ENCODE measurements at places on chromosomes 3 and 15.

- no peak for DNase-seq
These were observed 44.9 kb upstream of the TSEN2 start for GRCh38 chr3:12439161-12439940.

DNA sequence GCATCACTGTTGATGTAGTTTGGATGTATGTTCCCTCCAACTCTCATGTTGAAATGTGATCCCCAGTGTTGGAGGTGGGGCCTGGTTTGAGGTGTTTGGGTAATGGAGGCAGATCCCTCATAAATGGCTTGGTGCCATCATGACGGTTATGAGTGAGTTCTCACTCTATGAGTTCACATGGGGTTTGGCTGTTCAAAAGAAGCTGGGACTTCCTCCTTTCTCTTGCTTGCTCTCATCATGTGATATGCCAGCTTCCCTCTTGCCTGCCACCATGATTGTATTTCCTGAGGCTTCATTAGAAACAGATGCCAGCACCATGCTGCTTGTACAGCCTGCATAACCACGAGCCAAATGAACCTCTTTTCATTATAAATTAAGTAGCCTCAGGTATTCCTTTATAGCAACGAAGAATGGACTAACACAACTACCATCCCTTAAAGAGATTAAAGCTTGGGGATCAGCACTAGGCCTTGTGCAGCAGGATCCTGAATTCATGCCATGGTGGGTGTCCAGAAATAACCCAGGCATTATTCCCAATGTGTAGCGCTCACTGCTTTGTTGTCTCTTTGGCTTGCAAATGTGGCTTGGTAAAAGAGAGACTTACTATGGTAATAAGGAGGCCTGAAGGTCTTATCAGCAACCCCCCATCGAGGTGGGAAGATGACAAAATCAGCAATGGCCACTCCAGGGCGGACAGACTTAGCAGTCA lies 41.9 kb downstream of the NDUFB4 start:
- no peak for DNase-seq

GRCh38 chr3:174737966-174738365 lies 121.2 kb upstream of the NAALADL2 start:
- no peak for DNase-seq

- DNase-seq, result no peak
These were observed 72.3 kb downstream of the PIAS1 start for GRCh38 chr15:68126396-68126795.

DNA sequence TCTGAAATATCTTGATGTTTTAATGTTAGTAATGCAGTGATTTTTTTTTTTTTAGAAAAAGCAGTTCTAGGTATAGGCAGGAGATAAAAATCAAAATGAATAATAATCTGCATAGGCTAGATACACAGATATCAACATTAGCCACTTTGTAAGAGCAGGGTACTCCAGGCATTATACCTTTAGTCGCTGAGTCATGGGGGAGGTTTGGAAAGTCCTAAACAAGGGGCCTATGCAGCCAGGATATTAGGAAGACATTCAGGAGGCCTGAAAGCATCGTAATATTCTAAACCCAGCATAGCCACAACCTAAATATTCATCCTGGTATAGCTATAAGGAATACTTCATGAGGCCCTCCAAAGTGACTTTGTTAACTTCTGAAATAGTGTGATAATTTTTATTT lies 258.1 kb upstream of the NECTIN3 start:
- DNase-seq, result no peak

DNA sequence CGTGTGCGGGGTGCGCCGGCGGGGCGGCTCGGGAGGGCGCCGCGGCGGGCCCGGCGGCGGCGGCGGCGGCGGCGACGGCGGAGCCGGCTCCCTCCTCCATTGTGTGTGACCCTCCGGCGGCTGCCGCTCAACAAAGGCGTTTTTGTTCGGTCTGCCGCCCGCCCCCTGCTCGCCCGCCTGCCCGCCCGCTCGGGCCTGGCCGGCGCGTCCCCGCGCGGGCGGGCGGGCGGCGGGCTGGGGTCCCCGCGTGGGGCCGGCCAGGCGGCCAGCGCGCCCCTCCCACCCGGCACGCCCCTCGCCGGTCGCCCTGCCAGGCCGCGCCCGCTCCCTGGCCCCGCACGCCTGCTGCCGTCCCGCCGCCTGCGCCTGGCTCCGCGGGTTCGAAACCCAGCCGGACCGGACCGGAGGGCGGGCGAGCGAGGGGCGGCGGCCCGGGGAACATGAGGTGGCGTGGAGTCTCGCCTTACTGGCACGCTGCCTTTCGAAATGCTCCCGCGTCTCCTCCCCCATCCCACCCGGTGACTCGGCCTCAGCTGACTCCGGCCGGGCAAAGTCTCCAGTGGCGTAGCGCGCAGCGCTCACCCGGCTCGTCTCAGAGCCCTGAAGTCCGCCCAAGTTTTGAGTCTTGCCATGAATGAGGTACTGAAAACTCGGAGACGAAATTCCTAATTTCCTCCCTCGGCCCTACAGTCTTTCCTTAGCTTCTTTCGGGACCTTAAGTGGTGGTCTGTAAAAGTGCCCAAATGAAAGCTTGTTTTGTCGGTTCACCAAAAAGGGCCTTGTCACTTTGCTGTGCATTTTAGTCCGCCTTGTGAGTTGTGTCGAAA lies 588 bp downstream of the MAPK6 start:
- peak; percentile 51 for DNase-seq

- no peak for DNase-seq
These were observed 61.0 kb downstream of the KLF13 start for GRCh38 chr15:31387479-31388118.

DNA sequence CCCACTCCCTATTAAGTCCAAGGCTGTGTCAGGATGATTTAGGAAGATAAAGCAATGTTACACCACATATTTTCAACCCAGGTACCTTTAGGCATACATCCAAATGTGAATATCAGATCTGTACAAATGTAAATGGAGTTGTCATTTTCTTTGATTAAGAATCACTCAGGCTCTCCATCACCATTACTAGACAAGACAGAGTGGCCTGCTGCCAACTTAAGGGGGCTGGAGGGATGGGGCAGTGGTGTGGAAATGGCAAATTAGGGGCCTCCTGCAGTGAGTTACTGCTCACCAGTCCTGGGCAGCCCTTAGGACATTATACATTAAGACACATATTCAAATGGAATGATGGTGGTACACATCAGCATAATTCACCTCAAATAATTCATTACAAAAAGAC lies 211.0 kb downstream of the TNIK start:
- no peak for DNase-seq

DNA sequence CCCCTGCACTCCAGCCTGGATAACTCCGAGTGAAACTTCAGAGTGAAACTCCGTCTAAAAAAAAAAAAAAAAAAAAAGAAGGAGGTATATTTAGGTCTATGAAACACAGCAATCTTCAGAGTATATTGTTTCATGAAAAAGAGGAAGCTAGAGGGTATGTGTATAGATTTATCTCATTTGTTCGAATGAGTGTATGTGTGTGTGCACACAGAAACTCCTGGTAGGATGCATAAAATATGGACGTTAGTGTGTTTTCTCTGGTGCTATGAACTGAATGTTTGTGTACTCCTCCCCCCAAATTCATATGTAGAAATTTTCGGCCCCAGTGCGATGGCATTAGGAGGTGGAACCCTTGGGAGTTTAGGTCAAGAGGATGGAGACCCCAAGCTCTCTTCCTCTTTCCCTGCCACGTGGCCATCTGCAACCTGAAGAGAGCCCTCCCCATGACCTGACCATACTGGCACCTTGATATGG lies 98.6 kb upstream of the KLF13 start:
- DNase-seq, result no peak

DNA sequence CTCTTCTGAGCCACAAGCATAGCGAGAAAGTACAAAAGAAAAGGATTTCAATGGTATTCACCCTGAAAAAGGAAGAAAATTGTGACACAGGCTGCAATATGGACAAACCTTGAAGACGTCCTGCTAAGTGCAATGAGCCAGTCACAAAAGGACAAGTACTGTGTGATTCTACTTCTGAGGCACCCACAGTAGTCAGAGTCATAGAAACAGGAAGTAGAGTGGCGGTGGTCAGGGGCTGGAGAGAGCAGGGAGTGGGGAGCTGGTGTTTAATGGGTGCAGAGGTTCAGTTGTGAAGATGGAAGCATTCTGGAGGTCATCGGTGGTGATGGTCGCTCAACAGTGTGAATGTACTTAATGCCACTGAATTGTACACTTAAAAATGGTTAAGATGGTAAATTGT lies 180.5 kb downstream of the APBA2 start:
- no peak for DNase-seq

DNA sequence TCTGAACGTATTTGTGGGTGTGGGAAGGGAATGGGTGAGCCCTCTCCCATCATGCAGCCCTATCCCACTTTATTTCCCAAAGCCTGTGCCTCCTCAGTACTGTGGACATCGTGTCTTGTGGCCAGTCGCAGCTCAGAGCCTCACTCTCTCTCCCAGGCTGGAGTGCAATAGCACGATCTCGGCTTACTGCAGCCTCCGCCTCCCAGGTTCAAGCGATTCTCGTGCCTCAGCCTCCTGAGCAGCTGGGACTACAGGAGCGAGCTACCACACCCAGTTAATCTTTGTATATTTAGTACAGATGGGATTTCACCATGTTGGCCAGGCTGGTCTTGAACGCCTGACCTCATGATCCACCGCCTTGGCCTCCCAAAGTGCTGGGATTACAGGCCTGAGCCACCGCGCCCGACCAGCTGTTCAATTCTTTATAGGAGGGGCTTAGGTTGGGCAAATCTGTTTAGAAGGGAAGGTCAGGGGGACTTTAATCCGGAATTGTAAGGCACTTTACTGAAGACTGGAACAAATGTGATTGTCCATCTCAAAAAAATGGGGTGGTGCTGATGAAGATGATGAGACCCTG lies 42.7 kb upstream of the BDH1 start:
- DNase-seq, result no peak

DNA sequence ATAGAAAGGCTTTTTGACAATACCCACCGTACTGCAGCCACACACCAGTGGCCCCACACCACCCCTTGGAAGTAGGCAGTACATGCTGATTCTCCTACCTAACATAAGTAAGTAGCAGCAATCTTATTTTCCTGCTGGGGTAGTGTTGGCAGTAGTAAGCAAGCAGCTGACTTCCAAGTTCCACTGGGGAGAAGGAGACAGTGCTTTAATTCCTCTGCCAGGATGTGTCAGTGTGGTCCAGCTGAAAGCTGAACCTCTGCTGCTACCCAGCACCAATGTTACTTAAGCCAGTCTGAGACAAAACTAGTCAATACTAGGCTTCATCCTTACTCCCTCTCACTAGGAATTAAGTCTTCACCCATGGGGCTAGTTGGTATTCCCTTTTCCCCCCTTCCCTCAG lies 74.7 kb downstream of the DZIP3 start:
- no peak for DNase-seq

DNA sequence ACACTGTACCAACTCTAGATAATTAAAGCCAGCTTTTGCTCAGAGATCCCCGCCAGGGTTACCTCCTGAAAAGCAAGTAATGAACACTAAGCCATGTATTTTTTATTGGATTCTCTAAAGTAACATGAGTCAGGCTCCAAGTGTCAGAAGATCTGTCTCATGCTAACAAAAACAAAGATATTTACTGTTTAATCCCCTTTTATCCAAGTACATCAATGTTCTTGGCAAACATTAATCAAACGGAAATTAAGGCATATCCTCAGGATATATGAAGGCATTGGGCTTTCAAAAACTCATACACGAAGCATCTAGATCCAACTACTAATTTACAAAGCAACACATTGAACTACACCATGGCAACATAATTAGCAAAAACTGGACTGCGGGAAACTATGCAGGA lies 37.2 kb downstream of the MYO5A start:
- DNase-seq, result no peak

DNA sequence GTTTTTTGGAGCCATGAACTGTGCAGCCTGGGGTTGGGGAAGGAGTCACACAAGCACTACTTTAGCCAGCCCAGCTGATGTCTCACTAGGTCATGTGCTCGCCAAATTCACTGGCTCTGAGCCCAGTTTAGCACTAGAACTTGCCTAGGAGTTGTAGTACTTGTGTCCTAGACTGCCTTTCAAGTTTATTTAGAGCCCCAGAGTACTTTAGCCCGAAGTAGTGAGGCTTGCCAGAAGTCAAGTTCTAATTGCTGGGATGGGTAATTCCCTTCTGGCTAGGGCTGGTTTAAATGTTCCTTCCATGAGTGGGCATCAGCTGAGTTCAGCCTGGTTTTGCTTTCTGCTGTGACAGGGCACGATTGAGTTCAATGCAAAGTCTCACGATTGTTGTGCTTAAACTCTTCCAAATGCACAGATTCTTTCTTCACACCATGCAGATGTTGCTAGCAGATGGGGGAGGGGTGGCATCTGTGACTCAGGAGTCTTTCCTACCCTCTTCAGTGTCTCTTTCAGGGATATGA lies 228.2 kb upstream of the ZPLD1 start:
- peak; percentile 20 for DNase-seq

- DNase-seq, result no peak
These were observed 367.7 kb downstream of the MAGI1 start for GRCh38 chr3:65671004-65671403.

- DNase-seq, result no peak
These were observed 285.7 kb upstream of the ROBO2 start for GRCh38 chr3:76754247-76754646.

GRCh38 chr3:38558864-38559263 lies 62.7 kb downstream of the EXOG start:
- DNase-seq, result no peak

DNA sequence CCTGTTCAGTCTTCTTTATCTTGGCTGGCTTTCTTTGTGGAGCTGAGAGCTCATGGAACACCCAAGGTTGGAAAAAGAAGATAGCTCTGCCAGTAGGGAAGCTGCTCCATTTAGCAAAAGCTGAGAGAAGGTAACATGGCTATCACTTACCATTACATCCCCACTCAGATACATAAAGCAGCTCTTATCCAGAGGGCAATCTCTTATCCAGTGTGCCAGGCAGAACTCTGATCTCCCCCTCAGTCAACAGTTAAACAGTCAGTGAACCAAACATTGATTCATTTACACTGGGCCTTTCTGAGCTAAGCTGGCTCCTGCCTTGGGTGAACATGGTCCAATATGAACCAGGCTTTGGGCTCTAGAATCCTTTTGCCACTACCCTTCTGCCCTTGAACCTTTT lies 624.2 kb downstream of the NTRK3 start:
- no peak for DNase-seq

DNA sequence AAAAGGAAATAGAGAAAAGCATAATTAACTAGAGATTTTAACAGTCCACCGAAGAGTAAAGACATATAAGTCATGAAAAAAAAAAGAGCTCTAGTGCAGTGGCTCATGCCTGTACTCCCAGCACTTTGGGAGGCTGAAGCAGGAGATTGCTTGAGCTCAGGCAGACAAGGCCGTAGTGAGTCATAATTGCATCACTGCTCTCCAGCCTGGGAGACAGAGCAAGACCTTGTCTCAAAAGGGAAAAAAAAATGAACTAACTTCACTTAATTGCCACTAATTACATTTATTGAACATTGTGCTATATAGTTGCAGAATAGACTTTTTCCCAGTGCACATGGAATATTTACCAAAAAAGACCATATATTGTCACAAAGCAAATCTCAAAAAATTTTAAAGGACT lies 221.8 kb downstream of the CBLB start:
- peak; percentile 26 for DNase-seq

Measured in smooth muscle cell of the brain vasculature (primary cell).